ENCODE measurements at places on chromosomes 11 and 22.

GRCh38 chr22:40605761-40606160 is 30.8 kb downstream of the MRTFA start:
- no peak for DNase-seq

DNA sequence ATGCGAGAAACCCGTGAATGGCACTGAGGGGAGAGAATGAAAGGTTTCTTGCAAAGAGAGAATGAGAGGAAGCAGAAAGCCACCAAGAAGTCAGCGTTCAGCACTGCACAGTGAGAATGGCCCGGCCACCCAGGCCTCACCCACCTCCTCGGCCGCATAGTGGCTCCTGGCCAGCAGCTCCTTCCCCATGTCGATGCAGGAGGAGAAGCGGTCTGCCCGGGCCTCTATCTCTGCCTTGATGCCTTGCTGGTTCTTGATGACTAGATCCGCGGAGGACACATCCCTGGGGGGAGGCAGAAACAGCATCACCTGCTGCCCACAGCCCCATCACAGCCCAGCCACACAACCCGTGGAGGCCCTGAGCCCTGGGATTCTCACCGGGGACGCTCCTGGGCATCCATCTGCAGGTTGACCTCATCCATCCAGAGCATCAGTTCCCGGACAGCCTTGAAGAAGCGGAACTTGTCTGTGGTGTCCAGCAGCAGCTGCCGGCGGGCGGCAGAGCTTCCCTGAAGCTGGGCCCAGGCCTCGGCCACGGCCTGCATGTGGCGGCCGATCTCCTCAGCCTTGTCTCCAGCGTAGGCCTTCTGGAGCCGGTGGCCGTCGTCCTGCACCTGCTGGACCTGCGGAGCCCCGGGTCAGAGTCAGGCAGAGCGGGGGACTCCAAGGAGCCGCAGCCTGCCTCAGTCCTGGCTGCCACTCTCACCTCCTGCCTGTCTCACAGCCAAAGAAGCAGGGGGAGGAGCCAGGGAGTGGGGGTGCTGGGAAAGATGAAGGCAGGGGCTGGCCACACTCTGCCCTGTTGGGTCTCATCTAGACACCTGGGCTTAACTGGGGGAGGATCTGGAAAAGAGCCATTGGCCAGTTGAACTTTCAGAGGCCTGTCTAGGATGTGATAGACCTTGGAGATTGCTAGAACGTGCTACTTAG is 12.2 kb upstream of the RBM4B start:
- no peak for DNase-seq

- no peak for DNase-seq
These were observed 5.4 kb downstream of the CSRP3 start for GRCh38 chr11:19196432-19196831.

DNA sequence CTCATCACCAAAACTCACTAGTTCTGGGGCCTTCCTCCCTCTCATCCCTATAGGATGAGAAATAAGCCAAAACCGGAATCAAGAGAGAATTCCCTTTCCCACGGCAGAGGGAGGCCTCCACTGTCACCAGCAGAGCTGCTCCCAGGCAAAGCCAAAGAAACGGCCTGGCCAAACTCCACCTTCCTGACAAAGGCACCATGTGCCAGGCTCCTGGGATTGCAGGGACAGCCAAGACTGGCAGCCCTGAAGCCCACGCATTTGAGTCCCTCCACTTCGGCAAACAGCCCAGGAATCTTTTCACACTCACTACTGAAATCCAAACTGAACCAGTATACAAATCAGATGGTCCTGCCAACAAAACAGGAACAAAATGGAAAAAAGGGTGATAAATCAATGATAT is 6.1 kb downstream of the SMCO4 start:
- DNase-seq, result no peak

GRCh38 chr22:43910178-43910695 is 13.4 kb upstream of the PNPLA3 start:
- DNase-seq, result no peak

DNA sequence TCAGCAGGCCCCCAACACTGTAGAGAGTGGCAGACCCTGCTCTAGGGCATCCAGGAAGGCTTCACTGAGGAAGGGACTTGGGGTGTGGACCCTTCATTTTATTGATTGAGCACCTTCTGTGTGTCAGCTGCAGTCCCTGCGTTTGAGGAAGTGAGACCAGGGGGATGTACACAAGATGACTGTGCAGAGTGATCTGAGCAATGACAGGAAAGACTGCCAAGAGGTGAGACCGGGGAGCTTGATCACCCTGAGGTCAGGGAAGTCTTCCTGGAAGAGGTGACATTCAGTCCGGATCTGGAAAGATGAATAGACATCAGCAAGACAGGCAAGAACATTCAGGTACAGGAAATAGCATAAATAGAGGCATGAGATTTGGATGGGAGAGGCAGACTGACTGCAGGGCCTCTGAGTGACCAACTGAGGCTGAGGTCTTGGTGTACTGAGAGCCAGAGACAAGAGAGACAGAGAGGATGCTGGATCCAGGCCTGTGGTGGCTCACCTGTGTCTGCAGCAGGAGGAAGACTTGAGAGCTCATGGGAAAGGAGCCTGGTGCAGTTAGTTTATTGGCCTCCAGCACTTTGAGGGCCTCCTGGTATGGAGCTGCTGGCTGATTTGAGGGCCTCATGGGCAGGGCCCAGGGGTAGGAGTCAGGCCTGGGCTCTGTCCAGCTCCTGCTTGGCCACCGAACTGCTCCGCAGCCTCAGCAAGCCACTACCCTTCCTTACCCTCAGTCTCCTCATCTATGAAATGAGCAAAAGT is 5.2 kb downstream of the DGAT2 start:
- DNase-seq, result peak; percentile 93

DNA sequence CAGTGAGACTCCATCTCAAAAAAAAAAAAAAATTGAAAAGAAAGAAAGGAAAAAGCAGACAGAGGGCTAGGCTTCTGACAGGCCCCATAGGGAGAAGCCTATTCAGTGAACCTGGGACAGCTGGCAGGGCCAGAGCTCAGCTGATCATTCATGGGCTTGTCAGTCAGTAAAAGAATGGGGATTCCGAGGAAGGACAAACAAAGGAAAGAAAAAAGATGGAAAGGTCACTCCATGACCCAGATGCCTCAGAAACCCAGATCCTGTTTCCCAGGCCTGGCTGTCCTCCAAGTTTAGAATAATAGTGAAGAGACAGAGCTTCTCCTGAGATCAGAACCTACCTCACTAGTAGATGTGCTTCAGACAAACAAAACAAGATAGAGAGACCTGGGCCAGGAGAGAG is 34.3 kb upstream of the ASPHD2 start:
- no peak for DNase-seq

DNA sequence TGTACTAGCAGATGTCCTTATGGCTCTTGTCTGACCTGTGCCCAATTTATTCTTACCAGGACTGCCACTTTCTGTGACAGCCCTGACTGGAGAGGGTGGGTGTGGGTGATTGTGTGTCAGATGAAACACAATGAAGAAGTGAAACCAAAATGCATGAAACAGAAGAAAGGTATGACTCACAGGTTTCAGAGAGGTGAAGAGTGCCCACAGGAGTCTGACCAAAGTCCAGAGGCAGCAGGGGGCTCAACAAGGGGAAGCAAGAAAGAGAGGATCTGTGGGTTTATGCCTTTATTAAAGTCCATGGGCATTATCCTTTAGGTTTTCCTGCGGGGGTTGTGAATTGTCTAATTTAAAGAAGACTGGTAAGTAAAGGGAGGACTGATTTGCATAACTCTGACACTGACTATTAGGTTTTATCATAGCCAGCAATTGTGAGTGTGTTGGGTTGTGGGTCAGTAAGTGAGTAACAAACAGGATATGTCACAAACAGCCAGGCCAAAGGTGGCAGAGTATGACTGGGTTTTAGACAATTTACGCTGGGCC is 3.9 kb upstream of the OR4C6 start:
- peak; percentile 90 for DNase-seq

DNA sequence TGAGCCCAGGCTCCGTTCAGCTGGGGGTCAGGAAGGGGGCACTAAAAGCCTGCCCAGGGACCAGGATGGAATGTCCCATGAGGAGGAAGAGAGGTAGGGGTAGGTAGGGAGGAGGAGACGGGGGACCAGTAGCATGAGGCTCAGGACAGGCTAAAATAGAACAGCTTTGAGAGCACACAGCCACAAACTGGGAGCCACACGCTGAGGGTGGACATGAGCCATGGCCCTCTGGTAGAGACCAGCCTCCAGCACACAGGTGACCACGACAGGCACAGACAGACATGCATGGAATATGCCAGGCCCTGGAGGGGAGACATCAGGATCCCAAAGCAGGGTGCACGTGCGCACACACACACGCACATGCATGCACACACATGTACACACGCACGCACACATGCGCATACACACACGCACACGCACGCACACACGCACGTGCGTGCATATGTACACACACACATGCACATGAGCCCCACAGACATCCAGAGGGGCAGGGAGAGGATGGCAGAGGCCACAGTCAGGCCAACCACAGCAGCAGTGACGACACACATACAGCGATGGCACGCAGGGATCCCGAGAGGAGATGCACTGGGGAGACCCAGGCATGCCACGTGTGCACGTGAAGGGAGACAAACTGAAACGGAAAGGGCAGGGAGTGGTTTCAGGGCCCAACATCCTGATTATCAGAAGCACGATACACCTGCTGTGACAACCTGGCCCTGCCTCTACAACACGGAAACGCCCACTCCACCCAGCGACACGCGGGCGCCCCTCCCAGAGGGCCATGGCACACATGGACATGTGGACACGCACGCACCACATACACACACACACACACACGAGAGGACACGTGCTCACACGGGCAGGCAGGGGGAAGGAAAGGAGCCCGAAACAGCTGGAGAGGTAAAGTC is 25.7 kb downstream of the LRRC10B start:
- DNase-seq, result no peak

- no peak for DNase-seq
These were observed 120.0 kb downstream of the KCNQ1 start for GRCh38 chr11:2564588-2565425.

- DNase-seq, result peak; percentile 69
These were observed 297.7 kb upstream of the CCDC90B start for GRCh38 chr11:83583757-83584366.

DNA sequence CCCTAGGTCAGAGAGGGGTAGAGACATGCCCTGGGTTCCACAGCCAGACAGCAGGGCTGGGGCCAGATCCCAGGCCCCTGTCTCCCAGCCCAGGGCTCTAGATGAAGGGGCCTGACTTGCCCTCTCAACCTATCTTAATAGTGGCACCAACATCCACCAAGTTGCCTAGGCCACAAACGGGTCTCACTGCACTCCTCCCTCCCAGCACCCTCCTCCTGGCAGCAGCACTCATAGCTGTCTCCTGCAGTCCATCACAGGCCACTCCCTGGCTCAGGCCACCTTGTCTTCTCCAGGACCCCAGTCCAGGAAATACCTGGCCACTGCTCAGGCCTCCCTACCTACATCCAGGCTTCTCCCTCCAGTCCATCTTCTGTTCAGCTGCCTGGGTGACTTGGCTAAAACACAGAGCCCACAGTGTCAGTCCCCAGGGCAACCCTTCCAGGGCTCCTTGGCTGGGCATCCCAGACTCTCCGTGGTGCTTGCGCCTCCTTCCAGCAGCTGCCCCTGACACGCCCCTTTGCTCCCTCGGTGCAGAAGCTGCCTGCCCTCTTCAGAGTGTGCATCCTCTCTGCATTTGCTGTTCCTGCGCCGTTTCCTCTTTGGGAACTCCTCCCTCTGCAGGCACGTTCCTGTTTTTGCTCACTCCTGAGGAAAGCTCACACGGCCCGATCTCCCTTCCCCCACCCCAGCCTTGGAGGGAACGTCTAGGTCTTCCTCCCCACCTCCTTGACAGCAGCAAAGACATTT is 40.5 kb downstream of the LRRC32 start:
- no peak for DNase-seq

DNA sequence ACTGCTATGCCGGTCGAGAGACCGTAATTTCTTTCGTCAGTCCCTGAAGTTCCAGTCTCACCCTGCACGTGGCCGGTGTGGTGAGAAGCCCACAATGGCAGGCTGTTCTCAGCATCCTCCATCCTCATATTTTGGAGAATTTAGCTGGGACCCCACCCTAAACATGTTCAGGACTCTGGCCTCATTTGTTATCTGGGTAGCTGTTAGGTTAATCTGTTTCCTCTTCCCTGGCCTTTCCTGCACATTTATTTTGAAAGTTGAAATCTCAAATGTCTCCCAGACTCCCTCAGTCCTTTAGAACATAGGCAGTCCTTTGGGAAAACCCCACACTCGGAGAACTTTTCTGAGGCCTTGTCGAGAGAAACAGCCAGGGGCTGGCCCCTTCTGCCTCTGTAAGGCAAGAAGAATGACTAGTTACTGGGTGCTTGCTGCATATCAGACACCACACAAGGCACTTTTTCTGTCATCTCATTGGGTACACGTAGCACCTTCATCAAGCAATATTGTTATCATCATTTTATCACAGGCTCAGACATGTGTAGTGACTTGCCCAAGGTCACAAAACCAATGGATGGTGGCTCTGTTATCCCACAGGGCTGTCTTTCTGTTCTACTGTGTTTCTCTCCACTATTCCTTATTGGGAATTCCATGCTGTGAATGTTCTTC is 109.3 kb upstream of the CRYBB3 start:
- DNase-seq, result no peak

DNA sequence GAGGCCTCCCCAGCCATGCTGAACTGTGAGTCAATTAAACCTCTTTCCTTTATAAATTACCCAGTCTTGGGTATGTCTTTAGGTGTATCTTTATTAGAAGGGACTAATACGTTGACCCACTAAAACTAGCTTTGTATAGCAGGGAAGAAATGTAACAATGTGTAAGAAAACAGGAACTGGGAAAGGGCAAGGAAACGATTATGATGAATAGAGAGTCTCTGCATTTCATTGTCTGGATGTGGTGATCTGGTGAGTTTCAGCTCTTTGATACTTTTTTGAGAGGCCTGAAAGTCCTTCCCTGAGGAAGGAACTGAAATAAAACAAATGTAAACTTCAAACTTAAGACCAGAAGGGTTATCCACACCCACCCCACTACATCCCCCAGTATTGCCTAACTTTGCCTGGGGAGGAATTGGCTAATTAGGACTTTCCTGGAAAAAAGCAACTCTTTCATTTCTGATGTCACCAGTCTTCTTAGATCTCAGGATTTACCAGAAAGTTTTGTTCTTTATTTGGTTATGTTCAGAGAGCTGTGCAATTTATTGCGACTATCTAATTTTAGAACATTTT is 119.0 kb downstream of the LDLRAD3 start:
- DNase-seq, result no peak

DNA sequence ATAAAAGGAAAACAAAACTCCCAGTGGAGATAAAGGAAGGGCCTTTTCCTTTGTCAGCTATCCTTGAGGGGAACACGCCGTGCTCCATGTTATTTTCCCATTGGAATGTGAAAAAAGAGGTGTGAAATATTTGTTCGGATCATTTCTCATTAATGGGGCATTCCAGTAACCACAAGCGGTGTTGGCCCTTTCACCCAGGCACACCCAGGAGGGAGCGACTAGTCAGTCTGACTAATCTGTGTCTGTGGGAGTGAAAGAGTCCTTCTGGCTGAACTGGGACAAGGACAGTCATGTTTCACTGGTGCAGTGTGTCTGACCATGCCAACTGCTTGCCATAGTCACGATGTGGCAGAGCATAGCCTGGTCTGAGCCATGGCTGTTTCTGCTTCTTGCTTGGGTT is 13.0 kb upstream of the MYEOV start:
- no peak for DNase-seq

- peak; percentile 49 for DNase-seq
These were observed 6.2 kb downstream of the STIM1 start for GRCh38 chr11:3861683-3862082.

- no peak for DNase-seq
These were observed 37.1 kb downstream of the SBF1 start for GRCh38 chr22:50437511-50438304.

GRCh38 chr11:119415966-119416365 is 7.0 kb downstream of the THY1 start:
- DNase-seq, result peak; percentile 41

- DNase-seq, result no peak
These were observed 24.6 kb upstream of the CARD18 start for GRCh38 chr11:105164208-105164607.

- DNase-seq, result no peak
These were observed 222.5 kb downstream of the TBC1D22A start for GRCh38 chr22:46984751-46985506.

All from GM12865 (cell line).